ENCODE measurements at places on chromosomes 1 and 21.

GRCh38 chr1:97599447-97599846 lies 321.4 kb downstream of the DPYD start:
- DNase-seq = no peak

- DNase-seq = no peak
These were observed 7.6 kb upstream of the SHISA4 start for GRCh38 chr1:201880928-201881571.

GRCh38 chr1:24507405-24507804 lies 4.8 kb downstream of the RCAN3 start:
- no peak for DNase-seq

DNA sequence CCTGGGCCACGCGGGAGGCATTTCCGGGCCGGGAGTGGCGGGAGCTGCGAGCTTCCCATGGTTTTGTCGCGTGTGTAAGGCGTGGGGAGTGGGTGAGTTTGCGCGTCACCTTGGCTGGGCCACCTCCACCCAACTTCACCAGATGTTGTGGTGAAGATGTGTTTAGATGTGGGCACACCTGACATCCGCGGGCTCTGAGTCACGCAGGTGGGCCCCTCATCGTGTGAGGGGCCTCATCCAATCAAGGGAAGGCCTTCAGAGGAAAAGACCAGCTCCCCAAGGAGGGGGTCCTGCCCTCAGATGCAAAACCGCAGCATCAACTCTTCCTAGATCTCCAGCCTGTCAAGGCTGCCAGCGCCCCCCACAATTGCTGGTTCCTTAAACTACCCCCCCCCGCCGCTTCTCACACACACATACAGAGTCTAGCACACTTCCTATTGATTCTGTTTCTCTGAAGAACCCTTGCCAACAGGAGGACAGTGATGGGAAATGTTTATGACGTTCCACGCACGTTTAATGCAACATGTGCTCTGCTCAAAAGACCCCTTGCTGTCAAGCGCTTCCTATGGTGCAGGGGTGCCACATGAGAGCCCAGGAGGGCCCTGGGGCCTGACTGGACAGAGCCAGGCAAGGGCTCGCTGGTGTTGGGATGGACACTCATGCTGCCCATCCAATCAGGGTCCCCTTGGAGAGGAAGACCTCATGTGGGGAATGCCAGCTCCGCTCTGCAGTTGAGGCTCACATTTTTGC lies 11.9 kb downstream of the ACTRT2 start:
- DNase-seq = no peak

DNA sequence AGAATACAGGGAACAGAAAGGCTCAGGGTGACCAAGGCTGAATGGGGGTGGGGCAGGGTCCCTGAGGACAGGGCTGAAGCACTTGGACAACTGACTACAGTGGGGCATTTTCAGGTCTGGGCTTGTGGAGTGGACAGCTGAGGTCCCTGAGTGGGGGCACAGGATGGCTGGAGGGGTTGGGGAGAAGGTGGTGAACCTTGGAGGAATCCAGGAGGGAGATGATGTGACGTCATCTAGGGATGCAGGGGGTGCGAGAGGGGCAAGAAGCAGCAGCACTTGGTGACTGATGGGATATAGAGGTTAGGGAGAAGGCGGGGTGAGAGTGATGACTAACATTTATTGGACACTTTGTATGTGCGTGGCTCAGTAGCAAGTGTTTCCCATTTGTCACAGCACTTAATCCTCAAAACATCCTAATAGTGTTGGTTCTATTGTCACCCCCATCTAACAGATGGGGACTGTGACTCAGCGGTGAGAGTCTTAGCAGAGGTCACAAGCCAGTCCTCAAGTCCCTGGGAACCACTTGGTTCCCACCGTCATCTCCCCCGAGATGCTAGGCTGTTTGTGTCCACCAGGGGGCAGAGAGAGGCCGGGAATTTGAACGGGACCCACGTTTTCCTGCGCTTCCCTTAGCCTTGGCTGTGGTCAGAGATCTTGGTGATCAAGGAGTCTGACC lies 27.9 kb upstream of the BMP8B start:
- peak; percentile 28 for DNase-seq

DNA sequence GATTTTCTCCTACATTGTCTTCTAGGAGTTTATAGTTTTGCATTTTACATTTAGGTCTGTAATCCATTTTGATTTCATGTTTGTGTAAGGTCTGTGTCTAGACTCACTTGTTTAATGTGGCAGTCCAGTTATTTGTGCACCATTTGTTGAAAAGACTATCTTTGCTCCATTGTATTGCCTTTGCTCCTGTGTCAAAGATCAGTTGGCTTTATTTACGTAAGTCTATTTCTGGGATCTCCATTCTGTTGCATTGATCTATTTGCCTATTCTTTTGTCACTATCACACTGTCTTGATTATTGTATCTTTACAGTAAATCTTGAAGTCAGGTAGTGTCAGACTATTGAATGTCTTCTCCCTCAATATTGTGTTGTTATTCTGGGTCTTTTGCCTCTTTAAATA lies 49.7 kb upstream of the RGS2 start:
- DNase-seq = no peak

All from T-helper 1 cell (primary cell).